Germinal center (tissue), 1 donor: ENCODE measurements at places on chromosomes 5 and 9.
A peak's percentile ranks its signal among the peaks of the same experiment; 100 is the strongest.

- DNase-seq, result peak; percentile 68
Observed at GRCh38 chr9:93154293-93154903, 20.3 kb upstream of the NINJ1 start.

- no peak for DNase-seq
Observed at GRCh38 chr5:26034813-26035212, 1003.6 kb downstream of the CDH9 start.

DNA sequence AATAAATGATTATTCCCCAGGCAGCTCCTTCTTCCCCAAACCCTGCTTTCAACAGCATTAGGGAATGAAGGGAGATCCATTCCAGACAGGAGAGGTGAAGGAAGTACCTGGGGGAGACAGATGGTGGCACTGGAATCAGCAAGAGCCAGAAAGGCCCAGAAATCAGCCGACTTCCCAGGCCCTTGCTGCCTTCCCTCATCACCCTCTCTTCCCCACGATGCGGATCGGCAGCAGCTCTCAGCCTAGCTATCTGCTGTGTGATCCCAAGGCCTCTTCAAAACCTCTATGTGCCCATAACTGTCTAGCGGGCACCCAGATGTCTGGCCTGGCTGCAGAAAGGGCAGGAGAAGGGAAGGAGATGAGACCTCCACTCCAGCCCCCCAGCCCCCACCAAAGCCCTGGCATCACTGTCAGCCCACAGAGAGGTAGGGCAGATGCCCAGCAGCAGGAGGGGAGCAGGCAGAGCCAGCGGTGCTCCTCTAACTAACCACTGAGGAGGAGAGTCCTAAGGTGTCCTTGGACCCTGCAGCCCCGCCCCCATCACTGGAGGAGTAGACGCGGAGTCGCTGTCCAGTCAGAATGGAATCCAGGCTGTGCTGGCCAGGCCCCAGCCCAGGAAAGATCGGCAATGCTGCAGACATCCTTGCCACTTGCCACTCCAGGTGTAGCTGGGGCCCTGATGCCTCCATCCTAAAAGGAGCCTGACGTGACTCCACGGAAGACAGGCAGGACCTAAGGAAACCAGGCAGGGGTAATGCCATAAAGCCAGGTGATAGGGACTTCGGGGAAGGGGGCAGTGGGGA, 12.7 kb downstream of the CNTFR start:
- DNase-seq, result no peak

DNA sequence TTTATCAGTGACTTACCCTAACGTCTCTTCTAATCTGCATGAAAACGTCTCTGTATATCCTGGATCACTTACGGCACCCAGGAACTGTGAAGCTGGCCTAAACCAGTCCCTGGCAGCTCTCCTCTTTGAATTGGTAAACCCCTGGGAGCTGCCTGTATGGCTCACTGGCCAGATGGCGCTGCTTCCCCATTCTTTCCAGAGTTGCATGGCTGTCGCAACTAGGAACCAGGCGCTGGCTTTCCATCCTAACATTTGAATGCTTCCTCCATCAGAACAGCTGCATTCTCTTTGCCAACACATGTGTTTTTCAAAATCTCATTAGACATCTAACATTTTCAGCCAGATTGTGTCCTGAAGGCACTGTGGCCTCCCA, 8.0 kb upstream of the PCA3 start:
- no peak for DNase-seq

GRCh38 chr5:36939969-36940858, 63.6 kb downstream of the NIPBL start:
- no peak for DNase-seq

- DNase-seq, result no peak
Observed at GRCh38 chr5:72515211-72515610, 8.0 kb upstream of the ZNF366 start.

DNA sequence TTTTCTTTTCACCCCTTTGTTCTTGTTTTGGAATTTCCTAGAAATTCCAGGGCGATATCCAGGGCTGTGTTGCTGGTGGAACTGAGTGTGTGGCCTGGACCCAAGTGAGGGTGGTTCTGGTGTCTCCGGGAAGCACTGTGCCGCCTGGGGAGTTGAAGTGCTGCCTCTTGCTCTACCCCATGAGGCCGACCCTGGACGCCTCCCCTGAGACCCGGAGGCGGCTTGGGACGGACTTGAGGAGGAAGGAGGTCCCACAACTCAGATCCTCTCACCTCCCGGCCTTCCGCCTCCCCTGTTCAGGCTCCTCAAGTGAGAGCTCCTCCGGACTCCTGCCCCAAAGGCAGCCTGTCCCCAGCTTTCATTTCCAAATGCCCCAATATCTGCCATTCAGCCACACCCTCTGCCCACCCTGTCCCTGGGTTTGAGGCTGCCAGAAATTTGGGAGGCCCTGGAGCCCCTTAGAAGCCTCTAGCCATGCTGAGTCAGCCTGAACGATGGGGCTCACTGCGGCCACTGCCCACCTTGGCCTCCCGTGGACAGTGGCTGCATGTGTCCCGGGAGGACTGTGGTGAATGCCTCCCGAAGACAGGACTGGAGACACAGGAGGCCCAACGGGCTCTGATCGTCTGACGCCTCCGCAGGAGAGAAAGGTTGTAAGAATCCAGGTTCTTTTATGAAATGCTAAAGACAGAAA, 42.6 kb upstream of the SLC6A19 start:
- no peak for DNase-seq

- no peak for DNase-seq
Observed at GRCh38 chr9:18795947-18796671, 236.9 kb downstream of the SAXO1 start.

DNA sequence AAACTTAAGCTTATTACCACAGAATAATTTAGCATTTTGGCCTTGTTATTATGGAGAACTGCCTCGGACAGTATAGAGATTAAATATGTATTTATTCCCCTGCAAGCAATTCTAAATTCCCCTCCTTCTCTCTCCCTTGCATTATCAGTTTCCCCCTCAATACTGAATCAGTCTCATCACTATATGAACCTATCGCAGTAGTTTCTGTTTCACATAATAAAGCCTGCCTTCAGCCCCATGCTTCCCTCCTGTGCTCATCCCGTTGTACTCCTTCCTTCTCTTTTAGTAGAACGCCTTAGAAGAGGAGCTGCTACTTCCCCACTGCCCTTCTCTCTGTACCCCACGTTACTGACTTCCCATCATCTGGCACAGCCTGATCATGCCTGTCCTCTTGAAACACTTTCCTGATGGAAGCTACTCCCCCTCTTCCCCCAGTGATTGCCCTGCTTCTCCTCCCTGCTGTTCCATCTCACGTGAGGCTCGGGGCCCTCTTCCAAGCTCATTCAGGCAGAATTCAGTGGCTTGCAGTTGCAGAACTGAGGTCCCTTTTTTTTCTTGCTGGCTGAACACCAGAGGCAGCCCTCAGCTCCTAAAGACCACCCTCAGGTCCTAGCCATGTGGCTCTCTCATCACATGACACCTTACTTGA, 93.4 kb downstream of the PPIC start:
- no peak for DNase-seq

GRCh38 chr5:129858131-129858675, 46.1 kb upstream of the CHSY3 start:
- no peak for DNase-seq

GRCh38 chr5:82422751-82423181, 144.6 kb upstream of the RPS23 start:
- DNase-seq, result no peak

DNA sequence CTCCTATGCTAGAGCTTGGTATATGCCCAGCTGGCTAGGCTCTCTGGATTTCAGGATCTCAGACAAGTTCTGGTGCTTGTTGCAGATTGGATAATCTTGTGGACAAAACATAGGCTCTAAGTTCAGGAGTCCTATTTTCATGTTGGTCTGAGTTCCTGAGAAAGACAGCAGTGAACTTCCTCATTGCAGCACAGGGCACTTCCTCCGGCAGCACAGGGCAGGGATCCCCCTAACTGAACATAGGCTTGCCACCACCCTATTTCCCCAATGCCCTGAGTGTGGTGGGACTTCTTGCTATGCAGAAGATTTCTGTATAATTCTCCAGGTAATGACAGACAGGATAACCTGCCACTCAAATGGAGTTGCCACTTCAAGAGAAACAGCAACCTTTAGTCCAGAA, 220.1 kb downstream of the PIK3R1 start:
- peak; percentile 45 for DNase-seq

- DNase-seq, result peak; percentile 22
Observed at GRCh38 chr9:115035841-115036612, 81.9 kb downstream of the TNC start.

- no peak for DNase-seq
Observed at GRCh38 chr9:138080979-138081378, 203.4 kb downstream of the CACNA1B start.

- DNase-seq, result peak; percentile 39
Observed at GRCh38 chr5:127564002-127564769, 46.7 kb downstream of the PRRC1 start.

DNA sequence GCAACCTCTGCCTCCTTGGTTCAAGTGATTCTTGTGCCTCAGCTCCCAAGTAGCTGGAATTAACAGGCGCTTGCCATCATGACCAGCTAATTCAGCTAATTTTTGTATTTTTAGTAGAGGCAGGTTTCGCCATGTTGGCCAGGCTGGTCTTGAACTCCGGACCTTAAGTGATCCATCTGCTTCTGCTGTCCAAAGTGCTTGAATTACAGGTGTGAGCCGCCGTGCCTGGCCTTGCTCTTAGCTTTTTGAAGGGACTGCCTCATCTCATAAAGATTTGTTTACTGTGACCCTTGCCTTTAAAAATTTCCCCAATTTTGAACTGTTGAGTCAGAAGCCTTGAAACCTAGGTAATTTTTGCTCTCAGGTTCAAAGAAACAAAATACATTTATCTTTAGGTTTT, 17.3 kb downstream of the GPBP1 start:
- no peak for DNase-seq

DNA sequence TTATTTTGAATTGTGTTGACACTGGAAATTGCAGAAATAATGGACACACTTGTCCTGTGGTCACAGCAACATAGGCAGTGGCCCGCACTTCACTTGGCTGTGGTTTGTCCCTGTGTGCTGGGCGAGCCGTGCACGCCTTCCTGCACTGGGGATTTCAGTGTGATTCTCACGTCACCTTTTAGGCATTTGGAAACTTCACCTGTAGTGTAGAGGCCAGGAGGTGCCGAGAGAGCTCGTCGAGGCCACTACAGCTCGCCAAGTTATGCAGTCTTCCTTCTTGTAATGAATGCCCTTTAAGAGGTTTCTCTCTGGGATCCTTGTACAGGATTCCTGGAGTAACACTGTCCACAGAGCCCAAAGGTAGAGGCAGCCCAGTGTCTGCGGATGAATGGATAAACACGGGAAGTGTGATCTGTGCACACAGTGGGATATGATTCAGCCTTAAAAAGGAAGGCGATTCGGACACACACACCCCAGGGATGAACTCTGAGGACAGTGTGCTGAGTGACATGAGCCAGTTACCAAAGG, 14.7 kb downstream of the TRAF2 start:
- DNase-seq, result no peak

DNA sequence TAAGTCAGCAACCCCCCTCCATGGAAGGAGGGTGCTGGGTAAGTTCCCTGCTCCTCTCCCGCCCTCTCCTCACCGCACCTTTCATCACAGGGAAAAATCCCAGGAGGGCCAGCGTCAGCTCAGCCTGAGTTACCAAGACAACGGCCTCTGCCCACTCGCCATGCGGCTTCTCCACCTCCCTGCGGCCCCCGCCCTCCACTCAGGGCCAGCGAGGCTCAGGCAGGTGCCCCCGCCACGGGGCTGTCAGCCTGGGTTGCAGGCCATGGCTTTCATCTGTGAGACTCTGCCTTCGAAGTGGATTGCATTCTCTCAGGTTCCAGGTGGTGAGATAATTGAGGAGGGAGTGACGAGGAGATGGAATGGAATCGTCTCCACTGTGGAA, 27.2 kb upstream of the LAMC3 start:
- no peak for DNase-seq

GRCh38 chr9:13088720-13089427, 190.6 kb downstream of the MPDZ start:
- peak; percentile 35 for DNase-seq

GRCh38 chr5:132025403-132025971, 14.0 kb upstream of the ACSL6 start:
- no peak for DNase-seq

DNA sequence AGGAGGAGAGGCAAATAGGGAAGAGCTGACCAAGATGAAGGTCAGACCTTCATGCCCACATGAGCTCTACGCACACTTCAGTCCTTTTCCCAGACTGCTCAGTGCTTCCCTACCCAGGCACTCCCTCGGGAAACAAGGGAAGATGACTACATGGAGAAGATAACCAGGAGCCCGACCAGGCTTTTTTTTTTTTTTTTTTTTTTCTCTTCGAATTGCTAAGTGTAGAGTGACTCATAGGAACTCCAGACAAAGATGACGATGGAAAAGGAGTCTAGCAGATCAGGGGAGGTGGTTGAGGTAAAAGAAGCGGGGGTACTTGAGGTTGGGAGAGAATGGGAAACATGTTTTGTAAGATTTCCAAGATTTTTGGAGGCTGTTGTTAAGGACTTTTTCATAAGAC, 526.1 kb downstream of the BNC2 start:
- DNase-seq, result no peak
